ENCODE measurements at places on chromosomes 11 and 22.
A peak's percentile ranks its signal among the peaks of the same experiment; 100 is the strongest.

DNA sequence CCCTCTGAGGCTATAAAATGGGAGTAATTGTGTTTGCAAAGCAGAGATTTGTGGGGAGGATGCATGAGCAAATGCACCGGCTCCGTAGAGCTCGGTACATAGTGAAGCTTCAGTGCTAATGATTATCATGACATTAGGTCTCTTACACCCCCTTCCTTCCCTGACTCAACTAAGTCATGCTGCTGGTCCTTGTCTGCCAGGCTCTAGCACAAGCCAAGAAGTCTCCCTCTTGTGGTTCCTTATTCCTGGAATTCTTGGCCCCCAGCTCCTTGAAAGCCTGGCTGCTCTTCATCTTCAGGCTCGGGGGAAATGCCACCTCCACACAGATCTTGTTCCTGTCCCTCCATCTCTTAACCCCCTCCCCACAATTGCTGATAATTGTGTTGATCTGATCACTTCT is 45.7 kb upstream of the SYT13 start:
- DNase-seq = no peak

GRCh38 chr11:65187146-65187675 is 5.5 kb downstream of the CAPN1 start:
- no peak for DNase-seq

GRCh38 chr22:17675584-17675983 is 37.0 kb downstream of the BCL2L13 start:
- no peak for DNase-seq

DNA sequence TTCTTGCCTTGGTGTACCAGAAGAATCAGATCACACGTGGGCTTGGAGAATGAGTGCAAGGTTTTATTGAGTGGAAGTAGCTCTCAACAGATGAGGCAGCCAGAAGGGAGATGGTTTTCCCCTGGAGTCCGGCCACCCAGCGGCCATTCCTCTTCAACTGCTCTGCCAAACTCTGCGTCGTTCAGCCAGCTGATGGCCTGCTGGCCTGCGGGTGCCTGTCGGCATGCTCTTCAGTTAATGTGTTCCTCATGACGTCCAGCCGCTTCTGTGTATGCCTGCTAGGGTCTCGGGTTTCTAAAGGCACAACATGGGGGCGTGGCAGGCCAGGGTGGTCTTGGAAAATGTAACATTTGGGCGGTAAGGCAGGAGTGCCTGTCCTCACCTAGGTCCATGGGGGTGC is 487.9 kb upstream of the LRRC4C start:
- DNase-seq = no peak

DNA sequence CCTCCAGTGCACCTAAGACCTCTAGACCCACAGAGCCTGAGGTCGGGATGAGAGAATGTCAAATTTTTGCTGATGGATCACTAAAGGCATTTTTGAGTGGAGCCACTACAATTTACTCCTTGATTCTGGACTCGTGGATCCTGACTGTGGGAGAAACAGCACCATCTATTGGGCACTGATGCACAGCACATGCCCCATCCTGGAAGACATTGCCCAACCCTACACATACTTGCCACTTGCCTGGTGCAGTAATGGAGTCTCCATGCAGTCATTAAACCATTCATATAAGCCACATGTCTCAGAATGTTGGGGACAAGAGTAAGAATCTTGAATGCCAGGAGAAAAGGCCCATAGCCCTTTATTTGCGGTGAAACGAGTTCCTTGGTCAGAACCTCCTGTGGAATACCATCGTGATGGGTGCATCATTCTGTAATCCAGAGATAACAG is 103.9 kb downstream of the GGTLC2 start:
- peak; percentile 51 for DNase-seq

GRCh38 chr11:69476509-69476961 is 4.9 kb upstream of the LINC01488 start:
- DNase-seq = no peak

DNA sequence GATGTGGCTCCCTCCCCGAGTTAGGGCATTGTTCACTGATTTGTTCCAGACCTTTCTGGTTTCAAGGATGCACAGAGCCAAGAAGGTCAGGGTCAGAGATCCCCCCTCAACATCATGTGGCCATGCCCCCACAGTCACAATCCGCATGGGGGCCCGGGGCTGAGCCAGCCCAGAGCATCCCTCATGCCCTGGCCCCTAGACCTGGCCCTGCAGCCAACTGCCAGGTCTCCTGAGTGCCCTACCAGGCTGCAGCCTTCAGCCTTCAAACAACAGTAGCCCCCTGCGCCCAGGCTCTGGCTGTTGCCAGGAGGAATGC is 142.4 kb downstream of the CRYBB2 start:
- no peak for DNase-seq

DNA sequence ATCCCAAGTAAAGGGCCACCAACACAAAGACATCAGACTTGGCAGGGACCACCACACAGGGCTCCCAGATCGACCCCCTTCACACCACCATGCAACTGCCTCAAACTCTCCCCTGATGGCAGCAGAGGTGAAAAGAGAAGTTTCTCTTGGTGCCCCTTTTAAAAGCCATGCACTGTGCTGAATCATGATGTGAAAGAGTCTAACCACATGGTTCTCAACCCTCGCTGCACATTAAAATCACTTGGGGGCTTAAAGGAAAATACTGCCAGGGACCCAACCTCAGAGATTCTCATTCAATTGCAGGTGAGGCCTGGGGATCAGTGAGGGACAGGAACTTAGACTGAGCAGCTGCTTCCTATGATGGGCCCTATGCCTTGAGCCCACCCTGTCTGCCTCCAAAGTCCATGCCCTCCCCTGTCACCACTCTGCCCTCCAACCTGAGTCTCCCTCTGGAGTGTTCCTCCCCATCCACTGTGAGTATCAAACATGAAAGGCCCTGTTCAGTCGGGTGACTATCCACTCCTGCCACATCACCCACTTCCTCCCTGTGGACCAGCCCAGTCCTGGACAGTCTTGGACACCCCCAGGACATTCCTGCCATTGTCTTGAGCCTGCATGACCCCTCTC is 40.8 kb downstream of the PLEKHA7 start:
- no peak for DNase-seq

DNA sequence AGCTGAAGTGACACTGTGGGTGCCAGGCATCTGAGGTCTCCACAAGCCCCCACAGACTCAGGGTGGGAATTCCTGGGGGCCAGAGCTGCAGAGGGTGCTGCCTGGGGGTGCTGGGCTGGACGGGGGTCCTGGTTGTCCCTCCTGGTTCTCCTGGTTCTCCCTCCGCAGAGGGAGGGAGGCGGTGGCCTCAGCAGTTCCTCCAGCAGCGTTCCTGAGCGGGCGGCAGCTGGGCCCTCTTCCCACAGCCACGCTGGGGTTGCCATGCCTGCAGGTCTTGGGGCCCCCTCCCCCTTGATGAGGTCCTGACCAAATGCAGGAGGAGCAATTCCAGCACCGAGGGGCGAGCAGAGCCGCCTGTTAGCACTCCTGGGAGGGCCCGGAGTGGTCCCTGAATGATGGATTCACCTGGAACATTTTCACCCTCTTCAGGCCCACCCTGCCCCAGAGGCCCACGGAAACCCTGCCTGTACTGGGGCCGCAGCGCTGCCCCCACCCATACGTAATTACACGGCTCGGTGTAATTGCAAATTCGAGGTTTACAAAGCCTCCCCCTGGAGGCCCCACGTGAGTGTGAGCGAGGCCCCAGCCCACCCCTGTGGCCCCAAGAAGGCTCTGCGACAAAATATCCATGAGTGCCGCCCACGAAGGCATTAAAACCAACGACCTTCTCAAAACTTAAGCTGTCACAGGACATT is 635 bp downstream of the C11orf21 start:
- peak; percentile 56 for DNase-seq

- DNase-seq = no peak
Measured at GRCh38 chr11:36657610-36658267, 59.7 kb upstream of the RAG2 start.

GRCh38 chr11:111634981-111635705 is 32.9 kb downstream of the SIK2 start:
- no peak for DNase-seq

GRCh38 chr11:128331317-128331716 is 256.0 kb downstream of the ETS1 start:
- DNase-seq = no peak

DNA sequence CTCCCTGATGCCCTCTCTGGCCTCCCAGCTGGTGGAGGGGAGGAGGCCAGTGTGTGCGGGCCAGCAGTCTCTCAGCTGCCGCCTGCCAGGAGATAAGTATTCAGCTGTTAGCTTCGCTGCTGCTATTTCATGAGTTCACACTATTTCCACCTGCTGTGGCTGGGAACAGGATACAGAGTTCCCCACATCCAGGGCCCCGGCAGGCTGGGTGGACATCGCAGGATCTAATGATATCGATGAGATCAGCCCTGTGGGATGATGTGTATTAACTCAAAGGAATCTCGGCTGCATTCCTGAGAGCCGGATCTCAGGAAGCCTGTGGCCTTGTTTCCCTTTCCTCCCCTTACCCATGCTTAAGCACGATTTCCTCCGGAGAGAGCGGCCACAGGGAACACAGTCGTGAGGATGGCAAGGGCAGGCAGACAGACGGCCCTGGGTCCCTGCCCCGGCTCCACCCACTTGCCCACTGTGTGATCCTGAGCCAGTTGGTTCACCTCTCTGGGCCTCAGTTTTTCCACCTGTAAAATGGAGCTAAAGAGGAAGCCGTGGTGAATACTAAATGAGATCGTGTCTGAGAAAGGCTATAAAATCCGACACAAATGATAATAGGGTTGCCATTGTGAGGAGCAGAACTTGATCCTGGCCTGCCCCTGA is 6.5 kb upstream of the PVALB start:
- DNase-seq = no peak

GRCh38 chr11:11967669-11968510 is 40.5 kb downstream of the DKK3 start:
- no peak for DNase-seq

DNA sequence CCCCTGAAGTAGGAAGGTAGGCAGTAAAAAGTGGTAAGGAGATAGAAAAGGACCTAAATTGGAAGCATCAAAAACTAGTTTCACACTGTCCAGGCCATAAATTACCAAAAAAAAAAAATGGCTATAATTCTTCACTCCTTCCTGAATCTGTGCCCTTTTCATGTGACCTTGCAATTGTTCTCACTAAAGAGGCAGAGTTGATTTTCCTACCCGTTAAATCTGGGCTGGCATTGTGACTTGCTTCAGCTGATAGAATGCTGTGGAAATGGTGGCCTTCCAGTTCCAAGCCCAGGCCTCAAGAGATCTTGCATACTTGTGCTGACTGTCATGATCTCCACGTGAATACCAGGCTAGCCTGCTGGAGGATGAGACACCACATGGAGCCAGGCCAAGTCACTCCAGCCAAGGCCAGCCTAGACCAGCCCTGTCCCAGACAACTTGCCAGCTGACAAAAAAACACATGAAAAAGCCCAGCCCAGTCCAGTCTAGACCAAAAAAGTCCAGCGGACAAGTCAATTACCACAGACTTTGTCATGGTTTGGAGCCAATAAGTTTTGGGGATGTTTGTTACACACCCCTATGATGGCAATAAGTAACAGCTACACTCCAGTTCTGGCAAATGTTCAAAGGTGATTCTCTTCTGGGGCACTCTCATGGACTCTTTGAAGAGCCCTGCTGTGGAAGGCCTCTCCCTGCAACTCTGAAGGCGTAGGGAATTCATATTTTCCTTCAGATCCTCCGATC is 51.4 kb upstream of the NUP50 start:
- DNase-seq = no peak

DNA sequence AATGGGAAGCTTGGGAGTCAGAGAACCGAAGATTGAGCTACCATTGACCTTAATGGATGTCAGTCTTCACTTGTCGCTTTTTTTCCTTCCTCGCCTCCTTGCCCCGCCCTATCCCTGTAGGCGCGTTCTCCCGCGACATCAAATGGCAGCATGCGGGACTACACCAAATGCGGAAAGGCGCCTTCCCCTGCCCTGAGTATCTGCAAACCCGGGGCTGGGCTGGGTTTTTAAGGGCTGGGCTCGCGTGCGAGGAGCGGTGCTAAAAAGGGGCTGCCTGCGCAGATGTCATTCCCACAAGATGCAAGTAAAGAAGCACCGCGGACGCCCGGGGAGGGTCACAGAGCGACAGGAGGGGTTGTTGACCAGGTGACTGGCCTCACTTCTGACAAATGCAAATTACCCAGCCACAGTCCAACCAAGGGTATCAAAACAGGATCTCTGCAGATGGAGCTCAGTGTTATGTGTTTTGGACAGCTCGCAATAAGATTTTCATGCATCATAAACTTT is 4.7 kb upstream of the FAM111B start:
- DNase-seq = peak; percentile 46

DNA sequence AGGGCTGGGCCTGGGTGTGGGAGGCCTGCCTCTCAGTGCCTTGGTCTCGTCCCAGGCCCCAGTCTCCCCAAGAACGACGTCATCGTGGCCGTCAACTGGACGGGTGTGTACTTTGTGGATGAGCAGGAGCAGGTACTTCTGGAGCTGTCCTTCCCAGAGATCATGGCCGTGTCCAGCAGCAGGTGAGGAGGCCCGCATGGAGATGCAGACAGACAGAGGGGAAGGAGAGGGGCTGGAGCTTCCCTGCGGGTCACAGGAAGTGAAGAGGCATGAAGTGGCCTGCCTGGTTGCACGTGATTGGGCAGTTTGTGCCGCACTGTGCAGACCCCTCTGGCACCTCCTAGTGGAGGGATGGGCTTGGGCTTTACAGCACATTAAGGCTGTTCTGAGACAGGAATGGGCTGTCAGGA is 70.4 kb downstream of the MYO7A start:
- peak; percentile 55 for DNase-seq

GRCh38 chr11:71193431-71193830 is 58.9 kb downstream of the SHANK2 start:
- DNase-seq = no peak

- no peak for DNase-seq
Measured at GRCh38 chr22:42268852-42269410, 1.5 kb downstream of the TCF20 start.

DNA sequence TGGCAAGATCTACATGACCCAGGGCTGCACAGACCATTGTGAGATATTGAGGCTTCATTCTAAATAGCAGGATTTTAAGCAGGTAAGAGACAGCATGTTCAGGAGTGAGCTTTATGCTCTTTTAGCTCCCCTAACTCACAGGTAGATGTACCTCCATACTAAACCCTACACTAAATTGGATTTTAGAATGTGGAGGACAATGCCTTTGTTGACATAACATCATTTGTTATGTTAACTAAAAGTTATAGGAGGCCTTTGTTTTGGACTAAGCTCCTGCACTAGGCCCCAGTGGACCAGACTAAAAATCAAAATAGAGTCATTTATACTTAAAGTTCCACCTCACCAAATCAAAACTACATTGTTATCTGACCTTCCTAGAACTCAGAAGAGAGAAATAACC is 6.8 kb downstream of the DDIAS start:
- DNase-seq = no peak

DNA sequence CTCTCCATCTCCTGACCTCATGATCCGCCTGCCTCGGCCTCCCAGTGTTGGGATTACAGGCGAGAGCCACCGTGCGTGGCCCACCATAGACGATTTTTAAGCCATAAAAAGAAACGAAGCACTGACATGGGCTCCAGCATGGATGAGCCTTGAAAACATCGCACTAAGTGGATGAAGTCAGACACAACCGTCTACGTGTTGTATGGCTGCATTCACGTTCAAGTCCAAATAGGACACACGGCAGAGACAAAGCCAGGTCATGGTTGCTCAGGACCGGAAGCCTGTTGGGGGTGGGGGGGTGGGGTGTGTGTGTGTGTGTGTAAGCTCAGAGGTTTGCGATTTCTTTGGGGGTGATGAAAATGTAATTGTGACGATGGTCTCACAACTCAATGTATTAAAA is 10.0 kb downstream of the RRP7A start:
- DNase-seq = no peak

All from erythroblast (primary cell).